ENCODE measurements at places on chromosomes 7 and 10. TPM values are rescaled to one million over a fixed set of nuclear protein-coding genes. Genes with fewer than 3 reads are reported as not detected.
A peak's percentile ranks its signal among the peaks of the same experiment; 100 is the strongest.

- no peak for DNase-seq
These were observed 137.6 kb upstream of the PLXNA4 start for GRCh38 chr7:132713893-132714292.

Gene PNLIPRP3
- total RNA-seq = 0.17 TPM

Gene PDCD11
- 51.3 TPM for total RNA-seq

DNA sequence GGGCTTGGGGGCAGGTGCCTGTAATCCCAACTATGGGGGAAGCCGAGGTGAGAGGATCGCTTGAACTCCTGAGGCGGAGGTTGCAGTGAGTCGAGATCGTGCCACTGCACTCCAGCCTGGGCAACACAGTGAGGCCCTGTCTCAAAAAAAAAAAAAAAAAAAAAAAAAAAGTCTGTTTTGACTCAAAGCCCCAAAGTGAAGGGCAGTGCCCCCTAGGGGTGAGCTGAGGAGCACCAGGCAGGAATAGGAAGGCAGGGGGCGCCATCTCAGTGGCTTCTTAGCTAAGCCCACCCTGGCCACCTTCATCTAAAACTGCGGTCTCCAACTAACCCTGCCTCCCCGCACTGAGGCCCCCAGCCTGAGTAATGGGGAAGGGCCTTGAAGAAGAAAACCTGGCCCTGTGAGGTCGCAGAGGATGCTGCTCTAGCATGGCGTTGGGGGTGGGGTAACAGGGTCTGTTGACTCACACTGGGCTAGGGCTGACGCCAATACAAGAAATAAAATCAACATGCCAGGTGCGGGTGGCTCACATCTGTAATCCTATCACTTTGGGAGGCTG lies 9.8 kb downstream of the PODXL start:
- DNase-seq = peak; percentile 79

All from Daoy (cell line).